Inflammatory macrophage (primary cell): ENCODE measurements at places on chromosomes 6 and 20.

DNA sequence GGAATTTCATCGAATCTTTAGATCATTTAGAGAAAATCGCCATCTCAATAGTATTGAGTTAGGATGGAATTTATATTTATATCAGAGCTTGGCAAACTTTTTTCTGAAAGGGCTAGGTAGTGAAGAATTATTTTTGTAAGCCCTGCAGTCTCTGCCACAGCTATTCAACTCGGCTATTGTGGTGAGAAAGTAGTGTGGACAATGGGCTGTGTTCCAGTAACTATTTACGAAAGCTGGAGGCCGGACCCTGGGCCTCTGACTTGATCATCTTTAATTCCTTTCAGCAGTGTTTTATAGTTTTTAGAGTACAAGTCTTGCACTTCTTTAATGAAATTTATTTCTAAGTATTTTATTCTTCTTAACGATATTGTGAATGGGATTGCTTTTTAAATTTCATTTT is 201.5 kb downstream of the FARS2 start:
- DNase-seq: no peak

GRCh38 chr20:25076731-25077609 is 5.0 kb downstream of the VSX1 start:
- no peak for DNase-seq

- DNase-seq: no peak
Measured at GRCh38 chr6:74199215-74199915, 503.4 kb downstream of the CD109 start.

- DNase-seq: no peak
Measured at GRCh38 chr6:170198298-170198697, 92.6 kb downstream of the DLL1 start.

DNA sequence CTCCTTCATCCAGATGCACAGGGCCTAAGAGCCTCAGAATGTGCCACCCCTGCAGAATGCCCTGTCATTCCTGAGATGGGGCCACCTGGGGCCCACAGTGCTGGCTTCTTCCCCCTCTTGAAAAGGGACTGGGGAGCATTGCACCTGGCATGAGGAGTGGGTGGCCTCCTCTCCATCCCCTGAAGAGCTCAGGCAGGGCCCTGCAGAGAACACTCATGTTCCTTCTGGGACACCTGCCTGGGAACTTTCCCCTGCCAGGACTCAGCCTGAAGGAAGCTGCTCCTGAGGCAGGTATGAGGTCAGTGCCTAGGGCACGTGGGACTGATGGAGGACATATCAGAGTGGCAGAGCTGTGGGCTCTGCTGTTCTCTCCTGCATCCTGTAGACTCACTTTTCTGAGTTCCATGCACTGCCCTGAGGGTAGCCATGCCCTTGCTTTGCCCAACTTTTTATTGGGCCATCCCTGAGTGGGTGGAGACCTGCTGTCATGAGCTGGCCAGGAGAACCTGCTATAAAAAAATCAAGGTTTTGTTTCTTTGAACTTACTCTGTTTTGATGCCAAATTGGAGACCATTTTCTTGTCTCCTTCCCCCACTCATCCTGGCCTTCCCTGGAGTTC is 19.5 kb downstream of the CCDC167 start:
- no peak for DNase-seq

DNA sequence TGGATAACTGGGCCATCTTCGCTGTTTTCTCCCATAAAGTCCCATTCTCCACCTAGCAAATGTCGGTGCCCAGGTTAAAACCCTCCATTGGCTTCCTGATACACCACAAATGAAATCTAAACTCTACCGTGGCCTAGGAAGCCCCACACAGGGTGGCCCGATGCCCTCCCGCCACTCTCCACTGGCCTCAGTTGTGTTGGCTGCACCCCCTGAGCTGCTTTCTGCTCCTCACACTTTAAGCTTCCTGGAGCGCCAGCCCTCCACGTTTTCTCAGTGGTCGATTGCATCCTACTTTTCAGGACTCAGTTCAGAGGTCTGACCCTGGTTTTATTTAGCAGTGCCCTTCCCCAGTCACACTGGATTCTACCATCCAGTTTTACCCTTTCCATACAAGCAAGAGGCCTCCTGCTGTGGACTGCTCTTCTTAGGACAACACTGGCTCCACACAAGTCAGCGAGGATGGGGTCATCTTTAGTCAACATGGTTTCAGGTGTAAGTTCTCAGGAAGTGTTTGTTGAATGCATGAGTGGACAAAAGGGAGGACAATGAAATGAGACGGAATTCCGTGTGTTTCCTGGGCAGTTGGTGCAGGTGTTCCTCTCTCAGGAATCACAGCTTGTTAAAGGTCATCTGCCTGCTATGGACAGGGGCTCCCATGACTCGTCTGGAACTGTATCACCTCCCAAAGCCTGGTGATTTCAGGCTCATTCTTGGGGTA is 124.1 kb downstream of the SULF2 start:
- no peak for DNase-seq

- DNase-seq: peak; percentile 79
Measured at GRCh38 chr6:3324262-3324942, 65.7 kb downstream of the PSMG4 start.

DNA sequence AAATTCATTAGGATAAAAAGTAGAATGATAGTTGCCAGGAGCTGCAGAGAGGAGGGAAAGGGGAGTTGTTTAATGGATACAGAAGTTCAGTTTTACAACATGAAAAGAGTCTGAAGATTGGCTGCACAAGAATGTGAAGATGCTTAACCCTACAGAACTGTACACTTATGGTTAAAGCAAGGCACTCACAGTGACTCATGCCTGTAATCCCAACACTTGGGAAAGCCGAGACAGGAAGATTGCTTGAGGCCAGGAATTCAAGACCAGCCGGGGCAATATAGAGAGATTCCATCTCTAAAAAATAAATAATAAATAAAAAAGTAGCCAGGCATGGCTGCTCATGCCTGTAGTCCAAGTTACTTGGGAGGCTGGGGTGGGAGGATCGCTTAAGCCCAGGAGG is 174.0 kb downstream of the TASP1 start:
- DNase-seq: no peak

GRCh38 chr6:17193106-17193775 is 87.9 kb upstream of the RBM24 start:
- DNase-seq: no peak
